ENCODE measurements at places on chromosomes 6 and 20.

- no peaks in the 10 kb centered on the region for H3K4me1 ChIP-seq
- H3K27me3 ChIP-seq = no peaks in the 10 kb centered on the region
- no peak overlapping the region for H3K27ac ChIP-seq
- no peak for DNase-seq
- no peak overlapping the region for H3K4me3 ChIP-seq
These were observed 540.5 kb upstream of the JAG1 start for GRCh38 chr20:11214256-11214840.

- H3K27ac ChIP-seq = no peak overlapping the region
- no peaks in the 10 kb centered on the region for H3K36me3 ChIP-seq
- DNase-seq = no peak
- no peaks in the 10 kb centered on the region for H3K4me1 ChIP-seq
These were observed 98.8 kb downstream of the SASH1 start for GRCh38 chr6:148441454-148441911.

GRCh38 chr6:157024745-157025144, 247.6 kb downstream of the ARID1B start:
- H3K27ac ChIP-seq = no peak overlapping the region
- no peak overlapping the region for H3K4me3 ChIP-seq
- no peak for DNase-seq

GRCh38 chr6:18978337-18979128, 591.4 kb downstream of the RNF144B start:
- H3K4me3 ChIP-seq = no peak overlapping the region
- H3K36me3 ChIP-seq = no peaks in the 10 kb centered on the region
- H3K4me1 ChIP-seq = no peaks in the 10 kb centered on the region
- no peak overlapping the region for H3K27ac ChIP-seq

DNA sequence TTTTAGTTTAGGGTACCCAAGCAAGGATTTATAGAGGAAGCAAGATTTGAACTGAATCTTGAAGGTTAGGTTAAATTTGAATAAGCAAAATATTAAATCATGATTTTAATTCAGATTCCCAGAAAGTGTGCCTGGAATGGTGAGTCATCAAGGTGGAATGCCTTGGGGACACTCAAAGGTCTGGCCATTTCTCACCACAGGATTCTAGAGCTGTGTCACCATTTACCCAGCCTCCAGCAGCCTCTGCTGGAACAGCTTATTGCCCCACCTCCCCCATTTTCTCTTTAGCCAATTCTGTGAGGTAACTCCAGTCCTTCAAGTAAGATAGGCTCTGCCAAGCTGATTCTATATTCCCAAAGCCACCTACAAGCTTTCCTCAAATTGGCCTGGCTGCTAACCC, 181.4 kb downstream of the SIM1 start:
- DNase-seq = no peak
- H3K36me3 ChIP-seq = no peaks in the 10 kb centered on the region
- H3K4me3 ChIP-seq = no peak overlapping the region
- peaks cover 4% of the 10 kb centered on the region for H3K27me3 ChIP-seq
- H3K27ac ChIP-seq = no peak overlapping the region

DNA sequence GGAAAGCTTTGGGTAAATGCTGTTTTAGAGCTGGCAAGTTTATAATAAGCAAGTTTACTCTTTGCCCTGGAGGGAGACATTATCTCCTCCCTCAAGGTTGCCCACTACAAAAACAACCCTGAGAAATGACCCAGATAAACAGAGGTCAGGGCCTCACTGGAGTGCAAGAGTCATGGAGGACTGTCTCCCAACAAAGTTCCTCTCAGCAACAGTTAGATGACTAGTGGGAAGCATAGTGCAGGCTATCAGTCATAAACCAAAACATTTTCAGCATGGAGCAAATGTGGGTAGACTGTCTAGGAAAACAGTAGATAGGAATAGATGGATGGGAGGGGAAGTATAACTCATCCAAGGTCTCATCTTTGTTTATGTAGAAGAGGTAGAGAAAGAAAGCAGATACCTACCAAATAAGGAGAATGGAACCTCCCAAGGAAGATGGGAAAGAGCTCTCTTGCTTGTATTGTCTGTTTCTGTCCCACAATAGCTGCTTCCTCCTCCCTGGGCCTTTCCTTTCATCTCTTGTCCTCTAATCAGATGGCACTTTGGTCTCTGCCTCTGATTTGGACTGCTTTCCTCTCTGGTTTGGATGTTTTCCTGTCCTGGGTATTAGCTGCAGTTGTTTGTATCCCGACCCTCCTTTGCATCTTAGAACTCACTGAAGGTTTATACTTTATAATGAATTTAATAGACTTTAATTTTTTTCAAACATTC, 95.4 kb downstream of the WASF1 start:
- no peak overlapping the region for H3K4me3 ChIP-seq
- H3K27ac ChIP-seq = no peak overlapping the region
- no peaks in the 10 kb centered on the region for H3K27me3 ChIP-seq
- DNase-seq = no peak
- no peaks in the 10 kb centered on the region for H3K4me1 ChIP-seq
- no peaks in the 10 kb centered on the region for H3K36me3 ChIP-seq

DNA sequence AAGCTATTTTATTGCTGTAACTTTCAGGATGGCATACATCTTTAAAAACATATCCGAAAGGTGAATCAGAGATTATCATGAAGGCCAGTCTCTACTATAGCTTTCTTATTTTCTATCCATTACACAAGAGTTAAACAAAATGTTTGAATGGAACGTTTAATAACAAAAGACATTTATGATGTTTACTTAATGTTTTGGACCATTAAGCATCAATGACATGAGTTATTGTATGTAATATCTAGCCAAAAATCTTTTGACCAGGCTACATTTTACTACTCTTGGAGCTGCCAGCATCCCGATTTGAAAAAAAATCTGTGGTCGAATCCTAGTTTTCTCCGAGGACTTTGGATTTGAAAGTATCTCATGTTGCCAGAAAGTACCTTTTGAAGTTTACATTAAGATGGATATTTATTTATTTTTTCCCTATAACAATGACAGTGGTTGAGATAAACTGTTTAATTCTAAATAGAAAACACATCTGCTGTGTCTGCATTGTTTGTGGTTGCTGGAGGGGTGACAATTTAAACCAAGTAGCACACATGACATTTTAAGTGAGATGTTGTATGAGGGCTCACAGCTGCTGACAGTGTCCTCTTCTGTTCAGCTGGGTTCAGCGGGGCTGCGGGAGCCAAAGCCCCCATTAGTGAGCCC, 293.7 kb upstream of the TCF21 start:
- H3K4me3 ChIP-seq = no peak overlapping the region
- H3K27me3 ChIP-seq = no peaks in the 10 kb centered on the region
- no peak for DNase-seq

DNA sequence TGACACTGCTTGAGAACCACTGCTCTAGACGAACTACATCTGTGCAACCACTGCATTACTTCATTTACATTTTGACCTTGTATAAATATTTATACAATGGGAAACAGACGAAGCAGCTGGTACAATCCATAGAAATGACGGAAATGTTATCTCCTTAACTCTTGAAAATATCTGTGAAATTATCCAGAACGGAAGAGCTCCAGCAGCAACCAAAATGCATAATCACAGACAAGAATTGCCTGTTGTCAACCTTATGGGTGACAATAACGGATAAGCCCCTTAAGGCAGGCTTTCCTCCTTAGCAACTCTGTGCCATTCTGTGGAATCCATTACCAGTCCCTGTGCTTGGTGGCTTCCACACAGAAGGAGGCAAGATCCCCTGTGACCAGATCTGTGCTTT, 115.4 kb downstream of the DTNBP1 start:
- no peak overlapping the region for H3K4me3 ChIP-seq
- no peaks in the 10 kb centered on the region for H3K27me3 ChIP-seq
- H3K4me1 ChIP-seq = no peaks in the 10 kb centered on the region
- H3K36me3 ChIP-seq = no peaks in the 10 kb centered on the region
- H3K27ac ChIP-seq = no peak overlapping the region

GRCh38 chr6:151412909-151413308, 21.6 kb upstream of the ZBTB2 start:
- DNase-seq = no peak
- H3K27me3 ChIP-seq = no peaks in the 10 kb centered on the region
- H3K36me3 ChIP-seq = peaks cover 27% of the 10 kb centered on the region
- H3K4me3 ChIP-seq = no peak overlapping the region
- H3K4me1 ChIP-seq = peaks cover 11% of the 10 kb centered on the region

GRCh38 chr6:89242574-89243330, 25.6 kb upstream of the GABRR1 start:
- H3K4me1 ChIP-seq = no peaks in the 10 kb centered on the region
- no peak overlapping the region for H3K27ac ChIP-seq
- H3K27me3 ChIP-seq = no peaks in the 10 kb centered on the region
- no peaks in the 10 kb centered on the region for H3K36me3 ChIP-seq
- DNase-seq = no peak

- DNase-seq = no peak
- no peak overlapping the region for H3K4me3 ChIP-seq
These were observed 186.8 kb downstream of the ARID1B start for GRCh38 chr6:156963712-156964700.

DNA sequence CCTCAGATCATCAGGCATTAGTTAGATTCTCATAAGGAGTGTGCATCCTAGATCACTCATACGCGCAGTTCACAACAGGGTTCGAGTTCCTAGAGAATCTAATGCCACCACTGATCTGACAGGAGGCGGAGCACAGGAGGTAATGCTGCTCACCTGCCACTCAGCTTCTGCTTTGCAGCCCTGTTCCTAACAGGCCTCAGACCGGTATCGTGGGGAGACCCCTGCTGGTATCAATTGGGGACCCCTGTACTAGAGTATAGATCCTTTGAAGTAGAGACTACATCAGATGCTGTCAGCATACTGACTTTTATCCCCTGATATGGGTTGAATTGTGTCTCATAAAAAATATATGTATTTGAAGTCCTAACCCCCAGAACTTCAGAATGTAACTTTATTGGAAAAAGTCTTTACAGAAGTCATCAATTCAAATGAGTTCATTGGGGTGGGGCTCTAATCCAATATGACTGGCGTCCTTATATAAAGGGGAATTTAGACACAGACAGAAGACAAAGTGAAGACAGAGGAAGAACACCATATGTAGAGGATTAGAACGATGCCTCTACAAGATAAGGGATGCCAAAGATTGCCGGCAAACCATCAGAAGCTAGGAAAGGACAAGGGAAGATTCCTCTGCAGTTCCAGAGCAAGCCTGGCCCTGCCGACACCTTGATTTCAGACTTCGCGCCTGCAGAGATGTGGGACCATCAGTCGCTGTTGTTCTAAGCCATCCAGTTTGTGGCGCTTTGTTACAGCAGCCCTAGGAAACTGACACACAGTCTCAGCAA, 104.4 kb upstream of the BTBD3 start:
- no peak for DNase-seq
- no peak overlapping the region for H3K27ac ChIP-seq
- no peaks in the 10 kb centered on the region for H3K36me3 ChIP-seq
- H3K4me1 ChIP-seq = no peaks in the 10 kb centered on the region
- H3K4me3 ChIP-seq = no peak overlapping the region
